ENCODE measurements at places on chromosomes 16 and 17. TPM values are rescaled to one million over a fixed set of nuclear protein-coding genes. Genes with fewer than 3 reads are reported as not detected.

- no peak for DNase-seq
Observed at GRCh38 chr16:22642416-22643088, 131.9 kb downstream of the NPIPB5 start.

ST6GALNAC1 gene
- total RNA-seq: not detected

DNA sequence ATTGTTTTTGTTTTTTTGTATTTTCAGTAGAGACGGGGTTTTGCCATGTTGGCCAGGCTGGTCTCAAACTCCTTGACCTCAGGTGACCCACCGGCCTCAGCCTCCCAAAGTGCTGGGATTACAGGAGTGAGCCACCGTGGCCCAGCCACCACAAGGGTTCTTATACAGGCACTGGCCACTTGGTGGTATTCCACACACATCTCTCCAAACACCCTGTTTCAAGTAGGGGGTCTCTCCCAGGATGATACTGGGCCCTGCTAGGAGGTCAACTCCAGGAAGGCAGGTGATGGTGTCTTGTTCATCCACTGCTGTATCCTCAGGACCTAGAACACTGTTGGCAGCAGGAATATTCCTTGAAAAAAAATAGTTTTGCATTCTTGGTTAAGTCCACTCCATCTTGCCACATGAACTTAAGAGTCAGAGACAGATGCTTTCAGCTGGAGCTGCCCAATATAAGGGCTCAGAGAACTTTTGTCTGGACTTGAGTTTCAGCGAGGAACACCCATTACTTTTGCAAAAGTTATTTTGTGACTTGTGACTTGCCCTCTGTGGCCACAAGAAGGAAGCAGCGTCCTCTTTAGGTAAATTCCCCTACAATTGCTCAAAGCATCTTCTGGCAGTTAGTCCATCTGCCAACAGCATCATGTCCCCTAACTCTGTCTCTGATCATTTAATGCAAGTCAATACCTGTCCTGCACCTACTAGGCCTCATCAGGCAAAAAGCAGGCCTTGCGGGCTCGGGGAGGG lies 7.4 kb upstream of the EEF2K start:
- peak; percentile 9 for DNase-seq

TUBG2 gene
- 3.6 TPM for total RNA-seq

- DNase-seq: no peak
Observed at GRCh38 chr17:13874817-13875216, 194.5 kb upstream of the COX10 start.

KIF18B gene
- 1.3 TPM for total RNA-seq

GRCh38 chr16:58654560-58655214 lies 25.1 kb upstream of the CNOT1 start:
- DNase-seq: no peak

CES5A gene
- not detected for total RNA-seq

WFIKKN1 gene
- total RNA-seq: not detected

GRCh38 chr17:17839791-17840707 lies 3.3 kb upstream of the SREBF1 start:
- DNase-seq: peak; percentile 78

VWA3A gene
- not detected for total RNA-seq

DNA sequence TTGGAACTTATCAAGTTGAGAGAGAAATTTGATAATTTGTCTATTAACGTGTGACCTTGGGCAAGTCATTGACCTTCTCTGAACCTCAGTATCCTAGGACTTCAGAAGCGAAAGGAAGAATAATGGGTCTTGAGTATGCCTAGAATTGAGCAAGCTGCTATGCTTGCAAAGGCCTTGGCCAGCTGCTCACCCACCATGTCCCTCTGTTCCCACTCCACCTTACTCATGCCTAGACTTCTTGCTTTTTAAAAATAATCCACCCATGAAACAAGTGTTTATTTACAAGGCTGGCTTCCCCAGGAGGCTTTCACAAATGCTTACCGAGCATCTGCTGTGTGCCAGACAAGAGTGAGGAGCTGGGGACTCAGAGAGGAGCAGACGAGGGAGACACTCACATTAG lies 590.6 kb downstream of the MAF start:
- no peak for DNase-seq

ZNF771 gene
- total RNA-seq: 5.8 TPM

NAT9 gene
- total RNA-seq: 48.9 TPM

- DNase-seq: no peak
Observed at GRCh38 chr16:22007159-22007508, 777 bp upstream of the MOSMO start.

CRHR1 gene
- not detected for total RNA-seq

LPO gene
- total RNA-seq: not detected

GRCh38 chr16:78269256-78269655 lies 169.8 kb downstream of the WWOX start:
- no peak for DNase-seq

DNA sequence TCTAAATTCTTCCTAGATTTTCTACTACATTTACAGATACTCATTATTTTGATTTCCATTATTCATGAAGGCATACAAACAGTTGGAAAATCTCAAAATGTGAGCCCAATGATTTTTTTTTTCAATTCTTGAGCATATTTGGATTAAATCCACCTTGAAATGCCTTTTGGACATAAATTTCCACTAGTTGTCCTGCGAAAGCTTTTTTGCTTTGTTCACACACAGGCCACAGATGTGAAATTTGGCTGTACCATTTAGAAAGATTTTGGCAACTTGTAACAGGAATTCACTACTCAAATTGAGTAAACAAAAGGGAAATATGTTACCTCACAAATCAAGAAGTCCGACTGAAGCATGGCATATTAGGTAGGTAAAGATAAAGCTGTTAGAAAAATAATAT lies 1631.0 kb downstream of the CDH8 start:
- DNase-seq: no peak

Data from IMR-90 (cell line).